ENCODE measurements at places on chromosomes 11 and 22. TPM values are rescaled to one million over a fixed set of nuclear protein-coding genes. Genes with fewer than 3 reads are reported as not detected.

Gene HARBI1
- polyA plus RNA-seq: 3.5 TPM

Gene CACNA1I
- polyA plus RNA-seq: 1.1 TPM

DNA sequence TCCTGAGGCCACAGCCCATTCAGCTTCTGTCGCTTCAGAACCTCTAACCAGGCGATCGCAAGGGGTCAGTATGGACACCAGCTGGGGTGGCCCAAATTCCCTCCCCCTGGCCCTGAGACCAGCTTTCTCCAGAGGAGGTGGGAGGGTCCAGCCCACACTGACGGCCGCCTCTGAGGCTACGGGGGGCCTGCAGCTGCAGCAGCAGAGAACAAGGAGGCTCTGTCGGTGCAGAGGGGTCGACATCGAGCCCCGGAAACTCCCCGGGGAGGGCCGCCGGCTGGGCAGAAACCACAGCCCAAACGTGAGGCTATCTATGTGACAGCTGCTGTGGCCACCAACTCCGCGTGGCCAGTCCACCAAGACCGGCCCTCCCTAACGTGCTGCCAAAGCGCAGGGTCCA is 40.8 kb downstream of the ELFN2 start:
- DNase-seq: no peak

Gene KIF18A
- 3.2 TPM for polyA plus RNA-seq

Gene ARHGAP8
- 0.99 TPM for polyA plus RNA-seq

Measured in hindlimb muscle (tissue), 1 donor.